Stimulated activated CD4-positive, alpha-beta T cell treated with anti-CD3 and anti-CD28 coated beads, TNF-alpha, amount 100 ng/mL, for 1 hour (primary cell): ENCODE measurements at places on chromosomes 6 and 20.

DNA sequence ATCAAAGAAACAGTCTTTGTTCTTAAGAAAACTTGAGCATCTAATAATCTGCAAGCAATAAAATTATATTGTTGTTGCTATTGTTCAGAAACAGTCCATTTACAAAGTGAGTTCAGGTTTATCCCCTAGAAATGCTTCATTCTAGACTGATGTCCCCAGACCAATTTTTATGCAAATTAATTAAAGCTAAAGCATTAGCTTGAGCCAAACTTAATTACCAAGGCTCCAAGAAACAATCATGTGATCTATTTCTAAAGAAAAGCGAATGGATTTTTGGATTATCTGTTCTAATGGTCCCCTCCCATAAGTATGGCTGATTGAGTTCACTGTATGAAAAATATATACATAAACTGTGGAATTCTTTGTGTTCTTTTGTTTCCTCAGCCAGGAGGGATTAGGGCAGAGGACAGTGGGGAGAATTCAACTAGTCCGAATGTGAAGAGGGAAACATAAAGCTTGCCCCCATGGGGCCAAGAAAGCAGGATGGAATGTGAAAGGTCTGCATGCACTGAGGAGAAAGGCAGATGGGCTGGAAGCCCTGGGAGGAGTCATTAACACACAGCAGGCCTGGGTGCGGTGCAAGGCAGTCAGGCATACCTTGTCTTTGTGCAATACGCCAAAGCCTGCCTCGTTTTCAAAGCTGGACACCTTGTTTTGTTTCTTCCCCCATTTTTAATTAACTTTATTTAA lies 597.1 kb downstream of the KIF16B start:
- no peak for DNase-seq

DNA sequence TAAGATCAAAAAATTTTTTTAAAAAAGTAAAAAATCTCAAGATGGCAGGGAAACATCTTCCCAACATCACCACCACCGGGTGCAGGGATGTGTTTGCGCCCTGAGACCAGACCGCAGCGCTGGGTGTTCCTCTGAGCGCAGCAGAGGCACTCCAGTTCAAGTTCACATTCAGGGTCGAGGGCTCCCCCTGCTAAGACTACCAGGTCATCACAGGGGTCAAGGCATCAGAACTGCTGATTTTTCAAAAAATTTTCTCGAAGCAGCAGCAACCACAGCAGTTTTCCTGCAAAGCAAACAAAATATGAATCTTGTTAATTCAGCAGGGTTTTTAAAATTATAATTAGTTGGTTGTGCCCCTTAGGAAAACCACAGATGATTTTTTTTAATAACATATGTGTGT lies 83.1 kb downstream of the MYLK4 start:
- DNase-seq = no peak

DNA sequence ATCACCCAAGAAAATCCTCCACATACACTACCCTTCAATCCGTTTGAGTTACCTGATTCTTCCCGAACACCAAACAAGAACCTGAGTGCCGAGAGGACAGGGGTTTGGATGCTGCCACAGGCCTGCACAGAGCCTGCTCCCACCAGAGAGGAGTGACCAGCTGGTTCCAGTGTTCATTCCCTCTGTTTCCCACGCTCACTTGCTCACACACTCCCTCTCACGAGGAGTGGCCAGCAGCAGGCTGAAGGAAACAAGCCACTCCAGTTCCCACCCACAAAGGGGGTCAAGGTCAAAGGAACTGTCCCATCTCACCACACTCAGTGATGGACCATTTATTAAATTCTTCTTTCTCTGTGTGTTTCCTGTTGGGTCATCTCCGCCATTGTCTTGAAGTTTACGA lies 97.2 kb upstream of the SNX9 start:
- DNase-seq = no peak

DNA sequence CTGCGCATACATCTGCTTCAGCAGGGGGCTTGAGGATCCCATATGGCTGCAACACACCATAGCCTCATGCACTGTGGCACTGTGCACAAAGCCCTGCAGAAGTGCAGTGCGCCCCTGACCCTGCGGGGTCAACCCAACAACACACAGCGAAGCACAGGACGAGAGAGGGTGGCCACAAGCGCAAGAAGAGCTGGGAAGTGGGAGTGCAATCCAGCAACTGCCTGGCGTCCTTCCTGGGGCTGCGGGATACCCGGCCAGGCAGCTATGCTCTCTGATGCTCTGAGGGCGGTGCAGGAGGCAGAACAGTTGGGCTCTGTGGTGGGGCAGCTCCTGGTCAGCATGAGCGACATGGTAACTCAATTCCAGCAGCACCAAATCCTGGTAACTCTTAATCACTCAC lies 5.6 kb upstream of the ACSS1 start:
- no peak for DNase-seq

DNA sequence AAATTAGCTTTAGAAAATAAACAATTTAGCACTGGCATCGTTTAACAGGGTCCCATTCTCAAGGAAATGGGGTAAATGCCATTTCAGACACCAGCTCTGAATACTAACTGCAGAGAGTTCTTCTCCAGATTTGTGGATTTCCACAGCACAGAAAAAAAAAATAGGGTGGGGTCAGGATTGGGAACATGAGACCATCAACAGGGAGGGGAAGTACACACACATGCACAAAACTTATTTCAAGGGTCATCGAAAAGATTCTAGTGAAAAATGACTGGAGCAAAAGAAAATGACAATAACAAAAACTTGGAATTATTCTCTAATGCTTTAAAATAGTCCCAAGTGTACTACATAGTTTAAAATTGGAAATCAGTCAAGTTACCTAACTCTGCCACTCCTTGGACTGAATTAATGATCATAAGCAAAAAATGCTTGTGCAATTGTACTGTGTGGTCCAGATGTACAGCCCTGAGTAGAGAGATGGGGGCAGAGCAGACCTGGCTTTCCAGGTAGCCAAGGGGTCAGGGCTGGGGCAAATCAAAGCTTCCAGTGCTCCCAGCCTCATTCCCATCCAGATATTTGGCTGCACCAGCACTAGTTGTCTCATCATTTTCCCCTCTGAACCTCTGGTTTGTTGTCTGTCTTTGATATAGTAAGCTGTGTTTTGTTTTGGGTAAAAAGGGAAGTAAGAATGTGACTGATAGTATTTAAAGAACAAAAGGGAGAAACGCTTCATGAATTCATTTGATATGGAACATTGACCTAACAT lies 152.4 kb downstream of the SOBP start:
- DNase-seq = no peak

DNA sequence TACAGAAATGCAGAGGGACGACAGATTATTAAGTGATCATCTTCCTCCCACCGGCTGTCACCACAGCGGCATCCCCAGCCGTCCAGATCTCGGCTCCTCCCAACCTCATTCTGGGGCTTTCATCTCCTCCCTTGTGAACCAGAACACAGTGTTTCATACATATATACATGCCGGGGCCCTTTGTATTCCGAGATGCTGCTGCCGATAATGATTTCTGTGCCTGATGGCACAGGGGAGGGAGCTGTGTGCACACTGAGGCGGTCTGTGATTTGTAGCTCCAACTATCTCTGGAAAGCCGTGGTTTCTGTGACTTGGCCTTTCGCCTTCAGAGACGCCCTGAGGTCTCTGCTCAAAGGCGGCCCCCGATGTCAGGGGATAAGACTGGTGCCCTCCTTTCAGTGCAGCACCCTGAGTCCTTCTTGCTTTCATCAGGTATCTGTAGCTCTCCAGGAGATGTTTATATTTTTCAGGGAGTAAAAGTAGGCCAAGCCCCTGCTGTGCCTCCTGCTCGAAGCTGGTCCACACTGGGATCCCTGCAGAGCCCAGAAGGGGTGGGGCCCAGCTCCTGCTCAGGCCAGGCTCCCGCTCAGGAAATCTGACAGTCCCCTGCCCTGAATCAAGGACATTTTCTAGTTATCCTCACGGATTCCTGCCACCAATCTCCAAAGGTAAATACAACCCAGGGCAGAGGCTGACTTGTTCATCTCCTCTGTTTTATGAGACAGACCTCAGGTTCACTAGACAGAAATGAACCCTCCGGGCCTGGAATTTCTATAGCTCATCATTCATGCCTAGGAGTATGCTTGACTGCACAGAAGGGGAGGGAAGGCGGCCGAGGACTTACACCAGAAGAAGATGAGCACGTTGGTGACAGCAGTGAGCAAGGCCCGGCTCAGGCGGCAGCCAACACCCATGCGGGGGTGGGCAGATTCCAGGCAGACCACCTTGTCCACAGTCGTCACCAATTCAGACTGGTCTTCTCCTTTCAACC lies 11.2 kb downstream of the LEMD2 start:
- DNase-seq = no peak

DNA sequence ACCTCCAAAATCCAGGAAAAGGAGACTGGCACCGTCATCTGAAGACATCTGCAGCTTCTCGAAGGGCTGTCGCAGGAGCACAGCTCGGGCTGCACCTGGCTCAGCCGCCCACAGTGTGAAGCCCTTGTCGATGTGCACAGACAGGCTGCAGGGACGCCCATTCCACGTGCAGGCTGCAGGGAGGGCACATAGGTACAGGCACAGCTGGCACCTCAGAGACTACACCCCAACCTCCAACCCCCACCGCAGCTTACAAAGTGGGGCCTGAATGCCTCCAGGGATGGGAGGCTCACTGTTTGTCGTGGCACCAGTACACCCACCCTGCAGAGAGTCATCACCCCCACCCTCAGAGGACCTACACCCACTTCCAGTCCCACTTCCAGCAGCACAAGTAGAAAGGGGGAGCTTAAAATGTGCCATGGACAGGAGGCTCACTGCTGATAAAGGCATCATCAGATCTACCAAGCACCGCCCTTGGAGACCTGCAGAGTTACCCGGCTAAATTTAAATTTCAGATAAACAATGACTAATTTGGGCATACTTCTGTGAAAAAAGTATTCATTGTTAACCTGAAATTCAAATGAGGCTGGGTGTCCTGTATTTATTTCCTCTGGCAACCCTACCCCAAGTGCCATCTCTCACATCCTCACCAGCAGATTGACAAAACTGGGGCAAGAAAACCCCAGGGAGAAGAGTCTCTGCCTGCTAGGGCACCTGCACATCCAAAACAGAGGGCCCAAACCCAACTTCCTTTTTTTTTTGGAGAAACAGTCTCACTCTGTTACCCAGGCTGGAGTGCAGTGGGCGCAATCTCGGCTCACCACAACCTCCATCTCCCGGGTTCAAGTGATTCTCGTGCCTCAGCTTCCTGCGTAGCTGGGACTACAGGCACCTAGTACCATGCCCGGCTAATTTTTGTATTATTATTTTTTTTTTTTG lies 7.7 kb upstream of the CDK5RAP1 start:
- DNase-seq = no peak

DNA sequence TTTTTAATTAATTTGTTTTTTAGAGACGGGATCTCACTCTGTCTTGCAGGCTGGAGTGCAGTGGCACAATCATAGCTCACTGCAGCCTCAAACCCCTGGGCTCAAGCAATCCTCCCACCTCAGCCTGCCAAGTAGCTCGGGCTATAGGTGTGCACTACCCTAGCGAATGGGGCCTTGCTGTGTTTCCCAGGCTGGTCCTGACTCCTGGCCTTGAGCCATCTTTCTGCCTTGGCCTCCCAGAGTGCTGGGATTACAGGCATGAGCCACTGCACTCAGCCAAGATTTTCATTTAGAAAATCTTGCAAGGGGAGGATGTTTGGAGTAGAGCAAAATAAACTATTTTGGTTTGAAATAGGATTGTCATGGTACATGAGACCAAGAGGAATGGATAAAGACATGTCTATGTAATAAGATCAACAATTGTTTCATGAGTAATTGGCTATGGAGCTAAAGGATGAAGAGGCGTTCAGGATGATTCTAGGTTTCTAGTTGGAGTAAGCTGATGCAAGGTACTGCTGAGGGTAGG lies 237.8 kb downstream of the UST start:
- DNase-seq = no peak

- no peak for DNase-seq
Observed at GRCh38 chr6:168441434-168442391, 729 bp downstream of the SMOC2 start.

DNA sequence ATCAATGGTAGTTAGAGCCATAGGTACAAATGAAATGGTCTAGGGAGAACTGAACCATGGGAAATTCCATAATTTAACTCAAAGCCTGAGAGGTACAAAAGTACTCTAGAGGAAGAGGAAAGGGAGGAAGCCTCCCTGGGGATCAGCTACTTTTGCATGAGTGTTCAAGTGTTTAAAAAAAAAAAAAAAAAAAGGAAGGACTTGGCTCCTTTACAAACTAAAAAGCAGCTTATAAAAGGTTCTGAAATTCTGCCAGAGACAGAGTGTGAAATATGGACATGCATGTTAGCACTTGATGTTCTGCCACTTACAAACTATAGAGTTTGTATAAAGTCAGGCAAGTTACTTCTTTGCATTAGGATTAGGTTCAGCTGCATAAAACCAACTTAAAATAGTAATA lies 290.0 kb downstream of the TBC1D7 start:
- DNase-seq = no peak

GRCh38 chr6:109073344-109074132 lies 21.1 kb downstream of the SESN1 start:
- DNase-seq = peak; percentile 15

DNA sequence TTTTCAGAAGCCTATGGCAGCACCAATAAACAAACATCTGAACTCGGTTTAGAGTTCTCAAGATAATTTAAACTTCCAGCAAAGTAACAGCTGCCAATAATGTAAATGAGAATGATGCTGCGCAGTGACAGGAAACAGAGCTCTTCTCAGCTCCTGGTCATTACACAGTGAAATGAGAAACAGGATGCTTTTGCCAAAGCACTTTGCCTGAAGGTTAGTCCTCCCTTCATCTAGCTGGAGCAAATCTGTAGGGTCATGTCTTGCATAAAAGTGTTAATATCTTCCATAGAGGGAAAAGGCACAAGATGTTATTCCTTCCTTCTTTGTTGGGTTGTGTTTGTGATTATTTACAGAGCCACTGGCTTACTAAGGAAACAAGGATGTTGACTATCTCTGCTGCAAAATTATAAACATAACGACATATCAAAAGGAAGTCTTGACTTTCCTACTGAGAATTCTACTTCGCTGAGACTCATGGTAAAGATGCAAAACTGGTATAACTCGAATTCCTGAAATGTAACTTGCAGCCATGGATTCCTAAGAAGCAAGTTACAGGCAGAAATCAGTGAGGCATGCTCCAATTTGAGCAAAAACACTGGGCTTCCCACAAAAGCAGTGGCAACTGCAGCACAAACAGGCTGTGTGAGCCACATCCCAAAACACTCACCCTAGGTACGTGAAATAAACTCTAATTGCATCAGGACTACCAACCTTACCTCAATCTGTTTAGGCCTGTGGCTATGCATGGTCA lies 102.5 kb upstream of the BEND6 start:
- DNase-seq = no peak
